Right atrium auricular region (tissue), 2 donors: ENCODE measurements at places on chromosomes 1 and 21.

- DNase-seq: no peak
These were observed 75.6 kb upstream of the SLC2A1 start for GRCh38 chr1:43034195-43034658.

- no peak for DNase-seq
These were observed 14.6 kb downstream of the PIGP start for GRCh38 chr21:37058261-37058660.

GRCh38 chr1:53165408-53165961 lies 23.0 kb upstream of the SLC1A7 start:
- no peak for DNase-seq

DNA sequence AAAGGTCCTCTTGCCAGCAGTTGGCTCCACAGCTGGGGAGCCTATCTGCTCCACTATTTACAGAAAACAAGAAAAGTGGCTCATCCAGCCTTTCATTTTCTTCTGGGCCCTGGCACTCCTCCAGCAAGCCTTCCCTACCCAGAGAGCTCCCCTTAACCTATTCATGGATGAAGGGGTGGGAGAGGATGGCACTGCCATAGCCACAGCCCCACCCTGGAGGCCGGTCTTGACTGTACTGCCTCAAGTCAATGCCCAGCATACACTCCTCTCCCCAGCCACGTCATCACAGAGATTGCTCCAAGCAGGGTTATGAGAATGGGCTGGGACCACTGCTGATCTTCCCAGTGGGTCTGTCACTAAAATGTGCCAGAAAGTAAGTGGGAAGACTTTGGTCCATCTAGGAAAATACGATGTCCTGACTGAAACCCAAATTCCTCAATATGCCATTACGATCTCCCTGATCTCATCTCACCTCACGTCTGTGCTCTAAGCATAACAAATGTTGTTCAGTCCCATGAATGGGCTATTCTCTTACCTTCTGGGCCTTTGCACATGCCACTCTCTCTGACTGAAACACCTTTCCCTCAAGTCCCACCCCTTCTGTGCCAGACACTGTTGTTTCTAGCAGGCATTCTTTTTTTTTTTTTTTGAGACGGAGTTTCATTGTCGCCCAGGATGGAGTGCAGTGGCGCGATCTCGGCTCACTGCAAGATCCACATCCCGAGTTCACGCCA lies 21.4 kb upstream of the PTAFR start:
- DNase-seq: no peak

GRCh38 chr21:29025328-29025713 lies 853 bp downstream of the USP16 start:
- DNase-seq: no peak

- DNase-seq: no peak
These were observed 41.4 kb upstream of the SELENON start for GRCh38 chr1:25758466-25759070.

- no peak for DNase-seq
These were observed 4.7 kb downstream of the TIE1 start for GRCh38 chr1:43305461-43305860.

GRCh38 chr21:34707876-34708325 lies 39.1 kb downstream of the CLIC6 start:
- DNase-seq: no peak

GRCh38 chr1:233241759-233242158 lies 53.8 kb downstream of the PCNX2 start:
- no peak for DNase-seq

DNA sequence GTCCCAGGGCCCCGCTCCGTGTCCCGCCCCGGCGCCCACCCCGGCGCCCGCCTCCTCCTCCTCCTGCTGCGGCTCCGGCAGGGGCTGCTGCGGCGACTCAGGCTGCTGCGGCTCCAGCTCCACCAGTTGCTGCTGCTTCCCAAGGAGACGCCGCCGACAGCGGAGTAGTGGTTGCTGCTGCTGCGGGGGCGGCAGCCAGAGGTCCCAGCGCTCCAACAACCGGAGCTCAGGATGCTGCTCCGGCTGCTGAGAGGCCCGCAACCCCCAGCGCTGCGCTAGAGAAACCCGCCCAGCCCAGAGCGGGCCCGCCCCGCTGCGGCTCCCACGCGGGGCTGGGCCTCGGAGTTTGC lies 1.1 kb downstream of the CRCT1 start:
- DNase-seq: no peak

GRCh38 chr1:116806671-116807070 lies 52.4 kb downstream of the CD2 start:
- DNase-seq: no peak

- no peak for DNase-seq
These were observed 630 bp downstream of the MTF2 start for GRCh38 chr1:93079685-93080141.

DNA sequence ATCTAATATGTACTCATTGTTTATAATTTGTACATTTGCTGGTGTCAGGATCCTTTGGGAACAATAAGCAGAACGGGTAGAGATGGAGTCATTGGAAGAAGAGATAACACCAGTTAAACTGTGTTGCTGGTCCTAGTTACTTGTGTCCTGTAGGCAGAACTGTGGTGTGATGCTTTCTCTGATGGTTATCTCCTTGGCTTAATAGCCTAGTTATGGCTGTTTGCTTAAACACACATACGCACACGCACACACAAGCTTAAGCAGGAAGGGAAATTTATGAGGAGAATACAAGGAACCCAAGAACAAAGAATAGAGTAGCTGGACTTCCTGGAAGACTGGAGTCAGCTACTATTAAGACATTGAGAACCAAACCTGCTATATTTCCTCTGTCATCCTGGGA lies 5.7 kb upstream of the PKN2 start:
- no peak for DNase-seq

GRCh38 chr1:234924450-234925355 lies 203.9 kb downstream of the TOMM20 start:
- DNase-seq: no peak

GRCh38 chr1:21875621-21876063 lies 61.5 kb downstream of the HSPG2 start:
- DNase-seq: no peak

- no peak for DNase-seq
These were observed 79.8 kb upstream of the CYYR1 start for GRCh38 chr21:26652854-26653253.

GRCh38 chr1:70442490-70442889 lies 31.4 kb downstream of the CTH start:
- no peak for DNase-seq

GRCh38 chr1:7659514-7659913 lies 111.6 kb upstream of the VAMP3 start:
- DNase-seq: no peak

DNA sequence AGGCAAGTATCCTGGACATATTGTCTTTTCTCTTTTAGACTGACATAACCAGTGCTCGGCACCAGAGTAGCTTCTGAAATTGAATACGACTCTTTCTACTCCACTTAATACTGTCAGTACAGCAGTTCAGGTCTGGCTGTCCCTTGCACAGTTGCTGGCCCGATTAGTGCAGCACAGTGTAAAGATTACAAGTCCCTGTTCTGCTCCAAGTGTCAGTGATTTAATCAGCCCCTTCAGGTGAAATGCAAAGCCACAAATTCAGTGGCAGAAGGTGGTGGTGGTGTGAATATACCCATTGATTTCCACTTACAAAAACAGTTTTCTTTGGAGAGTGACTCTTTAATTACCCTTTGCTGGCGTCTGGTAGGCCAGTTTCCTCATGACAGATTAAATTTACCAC lies 545.4 kb downstream of the ADGRL2 start:
- DNase-seq: no peak

DNA sequence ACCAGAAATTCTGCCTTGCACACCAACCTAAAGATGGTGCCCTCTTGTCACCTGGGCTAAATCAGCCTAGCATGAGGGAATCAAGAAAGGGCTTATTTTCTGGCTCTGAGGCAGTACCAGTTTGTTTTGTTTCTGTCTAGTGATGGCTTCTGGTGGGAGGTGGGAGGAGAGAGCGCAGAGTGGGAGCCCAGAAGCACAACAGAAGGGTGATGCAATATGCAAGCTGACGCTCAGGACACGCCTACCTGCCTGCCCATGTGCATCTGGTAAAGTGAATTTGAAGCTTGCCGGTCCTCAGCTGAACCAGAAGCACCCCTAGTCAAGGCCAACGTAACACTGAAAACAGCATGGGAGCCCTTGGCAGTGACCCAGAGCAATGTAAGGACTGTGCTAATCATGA lies 138.4 kb upstream of the TIAM1 start:
- no peak for DNase-seq

DNA sequence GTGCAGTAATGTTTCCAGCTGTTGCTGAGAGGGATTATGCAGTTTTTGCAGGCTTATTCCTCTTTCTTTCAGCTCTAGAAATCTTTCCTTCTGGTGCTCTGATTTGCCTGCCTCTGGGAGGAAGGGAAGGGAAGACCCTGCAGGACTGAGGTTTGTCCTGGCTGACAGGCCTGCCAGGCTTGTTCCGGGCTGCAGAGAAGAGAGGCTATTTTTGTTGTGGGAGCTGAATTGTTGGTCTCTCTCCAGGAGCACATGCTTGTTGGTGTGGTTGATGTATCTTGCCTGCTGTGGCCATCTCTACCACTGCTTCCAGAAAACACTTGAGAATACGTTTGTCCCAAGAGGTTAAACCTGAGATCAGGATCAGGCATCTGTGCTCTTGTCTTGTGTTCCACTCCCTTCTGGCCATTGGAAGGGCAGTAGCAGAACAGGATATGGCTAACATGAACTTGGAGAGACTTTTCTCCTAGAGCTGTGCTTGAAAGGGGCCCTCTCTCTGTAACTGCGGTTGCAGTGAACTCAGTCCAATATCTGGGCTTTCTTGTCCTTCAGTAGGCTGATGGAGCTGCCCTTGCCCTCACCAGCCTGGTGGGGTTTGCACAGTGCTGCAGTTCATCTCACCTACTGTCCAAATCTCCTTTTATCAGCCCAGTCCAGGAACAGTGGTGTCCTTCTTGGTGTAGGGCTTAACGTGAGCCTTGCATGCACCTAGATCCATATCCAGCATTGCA lies 21.5 kb upstream of the SLC25A34 start:
- no peak for DNase-seq

DNA sequence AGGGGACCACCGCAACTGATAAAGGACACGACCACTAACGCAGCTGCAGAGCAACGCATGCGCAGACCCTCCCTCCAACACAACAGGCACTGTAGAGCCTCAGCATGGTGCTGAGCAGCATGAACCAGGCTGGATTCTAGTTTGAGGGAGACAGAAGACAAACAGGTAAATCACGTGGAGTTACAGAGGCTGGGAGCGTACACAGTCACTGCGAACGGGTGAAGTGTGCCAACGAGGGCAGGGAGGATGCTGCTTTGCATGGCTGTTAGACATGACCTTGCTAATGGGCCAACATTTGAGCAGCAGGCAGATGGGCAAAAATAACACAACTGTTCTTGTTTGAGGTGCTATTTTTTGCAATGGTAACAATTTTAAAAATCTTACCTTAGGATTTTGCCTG lies 55.2 kb upstream of the NADK start:
- no peak for DNase-seq

DNA sequence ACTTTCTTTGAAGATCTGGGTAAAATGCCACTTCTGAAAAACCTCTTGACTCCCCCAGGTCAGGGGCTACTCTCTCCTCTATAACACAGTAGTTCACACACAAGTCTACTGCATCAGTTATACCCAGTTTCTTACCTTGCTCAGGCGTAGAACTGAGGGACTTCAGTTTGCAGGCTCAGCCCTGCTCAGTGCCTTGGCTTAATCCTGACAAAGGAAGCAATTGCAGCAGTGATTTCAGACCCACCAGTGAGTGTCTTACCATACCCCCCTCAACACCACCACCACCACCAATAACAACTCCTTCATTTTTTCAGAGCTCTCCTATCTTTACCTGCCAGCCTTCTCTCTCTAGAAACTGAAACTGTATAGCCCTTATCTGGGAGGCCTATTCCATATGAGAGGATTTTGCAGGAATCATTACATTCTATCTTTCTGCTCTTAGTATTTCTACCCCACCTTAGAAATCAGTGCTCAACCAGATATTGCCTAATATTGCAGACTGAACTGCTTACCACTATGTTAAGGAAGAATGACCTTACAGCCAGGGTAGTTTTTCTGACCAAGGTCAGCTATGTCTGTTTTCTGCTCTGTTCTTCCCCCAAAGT lies 105.5 kb upstream of the S1PR1 start:
- DNase-seq: no peak

GRCh38 chr1:69940816-69941215 lies 264.6 kb downstream of the LRRC40 start:
- DNase-seq: no peak

DNA sequence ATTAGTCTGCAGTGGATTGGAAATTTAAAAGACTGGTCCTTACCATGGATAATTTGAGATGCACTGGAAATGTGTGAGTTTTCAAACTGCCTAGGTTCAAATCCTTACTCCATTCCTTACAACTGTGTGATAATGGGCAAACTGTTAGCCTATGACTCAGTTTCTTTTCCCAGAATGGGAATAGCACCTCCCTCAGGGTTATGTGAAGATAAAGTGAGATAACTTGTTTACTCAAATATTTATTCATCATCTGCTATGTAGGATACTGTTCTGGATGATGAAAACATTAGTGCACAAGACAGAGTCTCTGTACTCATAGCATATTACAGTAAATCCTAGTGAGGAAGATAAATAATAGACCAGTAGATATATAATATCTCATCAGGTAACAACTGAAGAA lies 28.6 kb downstream of the LRIG2 start:
- no peak for DNase-seq

DNA sequence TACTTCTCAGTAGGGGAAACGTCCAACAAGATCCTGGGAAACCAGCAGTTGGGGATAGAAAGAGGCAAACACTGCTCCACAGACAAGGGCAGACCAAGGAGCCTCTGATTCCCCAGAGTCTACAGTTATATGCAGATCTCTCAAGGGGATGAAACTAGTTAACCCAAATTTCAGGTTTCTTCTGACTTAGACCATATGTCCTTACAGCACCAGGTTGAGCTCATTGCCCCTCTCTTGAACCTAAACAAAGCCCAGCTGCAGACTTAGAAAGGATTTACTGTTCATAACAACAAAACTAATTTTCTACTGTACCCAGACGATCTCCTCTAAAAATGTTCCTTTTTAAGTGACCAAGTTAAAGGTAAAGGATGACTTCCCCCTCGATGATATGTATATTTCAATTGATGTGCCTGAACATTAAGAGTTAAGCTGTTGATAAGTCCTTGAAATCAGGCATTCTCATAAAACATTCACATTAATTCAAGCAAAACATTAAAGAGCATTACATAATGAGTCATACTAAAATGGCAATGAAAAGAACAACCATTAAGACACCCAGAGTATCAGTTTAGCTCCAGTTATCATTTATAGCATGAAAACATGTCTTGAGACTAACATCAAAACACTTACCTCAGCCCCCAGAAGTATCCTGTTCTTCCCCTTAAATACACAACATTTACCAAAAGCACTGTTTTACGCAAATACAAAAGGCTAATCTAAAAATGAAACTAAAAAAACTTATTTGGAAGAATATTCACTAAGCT lies 24.1 kb downstream of the SMYD3 start:
- no peak for DNase-seq

DNA sequence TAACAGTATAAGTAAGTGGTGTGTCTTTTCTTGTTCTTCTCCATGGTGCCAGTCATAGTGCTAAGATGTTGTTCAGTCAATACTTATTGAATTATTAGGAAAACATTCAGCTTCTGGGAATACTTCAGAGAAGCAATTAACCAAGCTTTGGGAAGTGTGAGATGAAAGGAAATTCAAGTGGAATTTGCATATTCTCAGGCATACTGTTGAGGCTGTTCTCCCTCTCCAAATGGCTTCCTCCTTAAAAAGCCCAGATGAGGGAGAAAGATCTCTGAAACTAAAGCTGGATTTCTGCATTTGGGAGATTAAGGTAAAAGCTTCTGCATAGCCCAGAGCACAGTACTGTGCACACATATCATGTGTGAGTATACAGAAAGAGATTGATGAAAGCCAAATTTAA lies 73.4 kb downstream of the MACF1 start:
- DNase-seq: no peak
